NCI-H1436 treated with DMSO at 0.1 percent for 48 hours (cell line): ENCODE measurements at places on chromosomes 5 and 9.

DNA sequence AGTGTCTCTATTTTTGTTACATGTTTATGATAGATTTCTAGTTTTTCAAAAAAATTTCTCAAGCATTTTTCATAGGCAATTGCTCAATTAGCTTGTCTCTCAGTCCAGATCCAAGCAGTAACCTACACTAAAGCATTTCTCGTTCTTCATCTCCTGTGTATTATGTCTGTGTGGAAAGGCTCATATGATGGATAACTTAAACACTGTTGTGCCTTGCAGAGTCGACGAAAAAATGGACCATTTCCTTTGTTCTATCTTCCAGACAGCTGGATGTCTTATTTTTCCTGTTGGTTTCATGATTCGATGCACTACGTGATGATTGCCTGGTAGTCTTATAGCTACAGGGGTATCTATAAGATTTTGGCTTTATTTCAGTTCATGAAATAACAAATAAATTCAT, 347.8 kb downstream of the TRPM3 start:
- DNase-seq: no peak

DNA sequence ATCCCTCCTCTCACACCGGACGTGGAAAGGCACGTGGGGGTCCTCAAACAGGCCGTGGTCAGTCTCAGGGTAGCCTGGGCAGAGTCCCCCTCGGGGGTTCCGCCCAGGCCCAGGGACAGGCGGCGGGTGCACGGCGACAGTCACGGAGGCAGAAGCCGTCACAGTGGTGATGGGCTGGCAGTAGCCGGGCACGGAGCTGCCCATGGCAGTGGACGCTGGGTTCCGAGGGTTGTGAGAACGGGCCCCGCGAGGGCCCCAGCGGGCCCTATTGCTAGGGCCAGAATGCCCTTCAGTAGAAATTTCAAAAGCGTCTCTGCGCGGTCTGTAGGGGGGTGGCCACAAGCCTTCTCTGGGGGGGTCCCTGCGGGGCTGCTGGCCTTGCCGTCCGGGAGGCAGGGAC, 69.8 kb downstream of the PTCH1 start:
- no peak for DNase-seq

- no peak for DNase-seq
Observed at GRCh38 chr9:3578786-3579185, 53.0 kb upstream of the RFX3 start.

GRCh38 chr5:32092938-32093812, 80.9 kb downstream of the GOLPH3 start:
- DNase-seq: peak; percentile 14

DNA sequence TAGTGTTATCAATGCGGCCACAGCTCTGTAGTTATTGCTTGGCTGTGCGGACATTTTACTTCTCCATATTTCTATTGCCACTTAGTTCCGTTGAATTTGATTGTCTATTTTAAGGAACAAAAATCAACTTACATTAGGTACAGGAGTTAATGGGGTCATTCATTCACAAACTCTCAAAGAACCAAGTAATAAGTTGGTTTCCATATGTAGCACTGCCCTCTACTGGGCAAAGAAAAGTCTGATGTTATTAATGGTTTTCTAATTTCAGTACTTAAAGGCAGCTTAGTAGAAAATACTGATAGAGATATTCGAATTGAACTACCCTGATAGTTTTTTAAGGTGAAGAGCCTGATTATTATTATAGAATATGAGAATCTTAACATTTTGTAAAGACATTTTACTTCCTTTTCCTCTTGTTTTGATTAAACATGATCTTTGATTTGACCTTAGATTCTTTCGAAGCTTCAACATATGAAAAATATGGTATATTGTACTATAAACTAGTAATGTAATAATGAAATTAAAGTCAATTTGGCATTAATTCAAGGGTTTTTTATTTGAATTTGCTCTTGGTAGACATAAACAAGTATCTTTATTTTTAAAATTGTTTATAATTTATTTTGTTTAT, 119.5 kb upstream of the CTNND2 start:
- no peak for DNase-seq

DNA sequence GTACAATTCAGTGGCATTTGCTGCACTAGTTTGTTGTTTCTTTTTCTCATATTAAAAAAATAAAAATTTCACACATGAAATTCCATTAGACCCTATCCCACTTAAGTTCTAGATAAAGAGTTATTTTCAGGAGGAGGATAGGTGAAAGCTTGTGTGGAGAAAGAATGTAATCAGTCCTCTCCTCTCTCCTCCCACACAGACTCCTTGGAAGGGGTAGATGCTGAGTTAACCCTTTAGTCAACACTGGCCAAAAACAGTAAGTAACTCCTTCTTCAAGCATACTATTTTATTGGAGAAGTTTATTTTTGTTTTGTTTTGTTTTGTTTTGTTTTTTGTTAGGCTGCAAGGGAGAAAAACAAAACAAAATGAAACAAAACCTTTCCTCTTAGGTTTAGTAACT, 30.6 kb upstream of the LMNB1 start:
- DNase-seq: no peak

DNA sequence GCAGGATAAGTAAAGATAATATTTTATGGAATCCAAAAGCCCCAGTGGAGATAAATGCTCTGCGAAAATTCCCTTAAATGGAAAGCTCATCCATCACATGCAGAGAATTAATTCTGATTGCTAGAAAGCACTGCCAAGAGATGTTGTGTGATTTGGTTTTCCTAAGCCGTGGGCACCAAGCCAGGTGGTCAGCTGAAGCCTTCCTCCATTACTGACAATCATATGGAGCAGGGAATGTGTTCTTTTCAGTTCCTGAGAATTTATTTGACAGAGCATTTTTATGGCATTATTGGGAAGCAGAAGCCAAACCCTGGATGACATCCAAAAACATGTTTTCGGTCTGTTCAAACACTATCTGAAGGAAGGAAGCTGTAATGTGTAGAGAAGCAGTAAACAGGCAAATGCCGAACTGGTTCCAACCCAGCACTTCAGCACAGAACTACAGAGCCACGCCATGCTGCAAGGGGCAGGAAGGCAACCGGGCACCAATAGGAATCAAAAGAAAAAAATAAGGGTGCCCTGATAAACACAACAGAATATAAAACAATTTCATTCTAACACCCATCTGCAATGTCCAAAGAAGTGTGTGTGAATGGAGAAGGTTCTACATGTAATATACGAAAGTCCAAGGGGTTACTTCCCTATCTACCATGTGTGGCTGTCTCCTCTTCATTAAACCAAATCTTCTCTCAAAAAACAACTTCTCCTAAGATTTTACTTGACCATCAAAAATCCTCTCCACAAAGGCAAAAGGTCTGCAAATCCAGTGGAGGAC, 12.3 kb downstream of the ARSB start:
- no peak for DNase-seq

DNA sequence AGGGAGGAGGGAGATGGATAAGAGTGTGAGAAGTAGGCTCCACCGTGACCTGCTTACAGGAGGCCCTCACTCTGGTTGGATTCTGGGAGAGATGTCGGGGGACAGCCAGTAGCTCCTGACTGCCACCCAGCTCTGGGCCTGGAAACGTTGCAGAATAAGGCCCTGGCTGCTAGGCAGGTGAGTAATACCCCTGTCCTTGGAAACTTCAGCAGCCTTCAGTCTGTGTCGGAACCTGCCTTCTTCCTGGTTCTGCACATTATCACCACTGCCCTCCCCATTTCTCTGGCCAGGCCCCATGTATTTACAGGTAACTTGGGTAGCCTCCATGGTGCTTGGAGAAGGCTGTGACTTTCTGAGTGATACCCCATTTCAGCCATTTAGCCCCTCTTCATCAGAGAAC, 26.8 kb downstream of the FAXDC2 start:
- DNase-seq: no peak

DNA sequence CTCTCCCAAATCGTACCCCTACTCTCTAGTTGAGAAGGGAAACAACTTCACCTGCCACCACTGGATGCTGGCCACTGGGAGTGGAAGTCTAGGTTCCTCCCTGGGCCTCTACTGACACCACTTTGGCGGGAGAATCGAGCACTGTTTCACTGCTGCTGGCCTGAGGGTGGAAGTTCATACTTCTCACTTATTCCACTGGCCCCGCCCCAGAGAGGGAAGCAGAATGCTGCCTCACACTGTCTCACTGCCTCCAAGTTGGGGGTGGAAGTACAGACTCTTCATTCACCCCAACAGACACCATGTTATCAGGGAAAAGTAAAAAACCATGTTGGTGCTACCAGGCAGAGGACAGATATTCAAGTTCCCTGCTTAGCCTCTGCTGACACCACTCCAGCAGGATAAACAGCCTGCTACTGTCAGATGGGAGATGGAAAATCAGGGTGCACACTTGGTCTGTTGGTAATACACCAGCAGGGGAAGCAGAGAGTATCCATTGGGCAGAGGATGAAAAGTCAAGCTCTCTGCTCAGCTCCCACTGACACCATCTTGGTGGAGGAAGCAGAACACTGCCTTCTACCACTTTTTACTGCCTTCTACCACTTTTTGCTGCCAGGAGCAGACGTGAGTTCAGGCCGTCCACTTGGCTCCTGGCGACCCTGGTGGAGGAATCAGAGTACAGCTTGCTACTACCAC, 159.4 kb downstream of the SIL1 start:
- DNase-seq: no peak

DNA sequence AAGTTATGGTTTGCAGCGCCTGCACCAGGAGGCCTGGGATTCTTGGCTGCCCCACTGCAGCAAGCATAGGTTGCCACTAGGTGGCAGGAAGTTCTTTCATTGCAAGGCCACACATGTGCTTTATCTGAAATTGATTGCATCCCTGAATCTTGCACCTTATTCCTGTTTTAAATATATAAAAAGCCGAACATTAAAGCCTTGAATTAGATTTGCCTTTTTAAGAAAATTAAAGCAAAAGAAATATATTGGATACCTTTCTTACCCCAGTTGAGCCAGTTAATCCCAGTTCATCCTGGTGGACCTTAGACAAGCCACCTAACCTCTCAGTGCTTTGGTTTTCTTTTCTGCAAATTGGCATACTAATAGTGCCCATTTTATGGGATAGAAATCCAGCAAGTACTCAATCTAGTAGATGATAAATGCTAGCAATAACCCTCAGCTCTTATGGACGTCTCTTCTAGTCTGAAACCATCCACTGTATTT, 6.3 kb upstream of the TRMT10B start:
- no peak for DNase-seq

DNA sequence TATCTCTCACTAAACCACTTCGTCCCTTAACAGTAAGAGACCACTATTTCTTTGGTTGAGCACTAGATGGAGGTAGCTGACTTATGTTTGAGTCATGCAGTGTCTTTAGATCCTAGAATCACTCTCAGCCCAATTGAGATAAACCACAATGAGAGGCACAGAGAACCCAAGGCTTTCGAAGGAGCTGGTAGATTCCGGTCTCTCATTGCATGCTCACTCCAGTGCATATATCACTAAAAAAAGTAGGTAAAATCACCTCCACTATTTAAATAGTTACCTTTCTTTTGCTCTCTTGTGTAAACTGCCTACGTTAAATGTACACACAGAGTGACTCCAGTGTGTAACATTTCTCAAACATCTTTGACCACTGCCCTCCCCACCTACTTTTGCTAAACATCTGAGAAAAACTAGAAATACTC, 27.6 kb downstream of the ACTL7A start:
- no peak for DNase-seq

DNA sequence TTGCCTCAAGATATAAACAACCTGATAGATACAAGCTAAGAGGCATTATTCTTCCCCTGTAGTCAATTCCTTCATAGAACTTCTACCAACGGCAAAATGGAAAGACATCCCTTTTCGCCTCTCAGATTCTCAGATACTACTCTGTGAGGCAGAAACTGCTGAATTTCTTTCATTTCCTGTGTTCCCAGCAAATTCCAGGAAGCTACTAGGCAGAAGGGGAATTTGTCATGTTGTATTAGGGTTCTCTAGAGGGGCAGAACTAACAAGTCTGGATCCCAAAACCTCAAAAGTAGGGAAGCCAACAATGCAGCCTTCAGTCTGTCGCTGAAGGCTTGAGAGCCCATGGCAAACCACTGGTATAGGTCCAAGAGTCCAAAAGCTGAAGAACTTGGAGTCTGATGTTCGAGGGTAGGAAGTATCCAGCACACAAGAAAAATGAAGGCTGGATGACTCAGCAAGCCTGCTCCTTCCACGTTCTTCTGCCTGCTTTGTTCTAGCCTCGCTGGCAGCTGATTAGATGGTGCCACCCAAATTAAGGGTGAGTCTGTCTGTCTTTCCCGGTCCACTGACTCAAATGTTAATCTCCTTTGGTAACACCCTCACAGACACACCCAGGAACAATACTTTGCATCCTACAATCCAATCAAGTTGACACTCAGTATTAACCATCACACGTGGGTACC, 15.2 kb downstream of the RNF180 start:
- DNase-seq: no peak

DNA sequence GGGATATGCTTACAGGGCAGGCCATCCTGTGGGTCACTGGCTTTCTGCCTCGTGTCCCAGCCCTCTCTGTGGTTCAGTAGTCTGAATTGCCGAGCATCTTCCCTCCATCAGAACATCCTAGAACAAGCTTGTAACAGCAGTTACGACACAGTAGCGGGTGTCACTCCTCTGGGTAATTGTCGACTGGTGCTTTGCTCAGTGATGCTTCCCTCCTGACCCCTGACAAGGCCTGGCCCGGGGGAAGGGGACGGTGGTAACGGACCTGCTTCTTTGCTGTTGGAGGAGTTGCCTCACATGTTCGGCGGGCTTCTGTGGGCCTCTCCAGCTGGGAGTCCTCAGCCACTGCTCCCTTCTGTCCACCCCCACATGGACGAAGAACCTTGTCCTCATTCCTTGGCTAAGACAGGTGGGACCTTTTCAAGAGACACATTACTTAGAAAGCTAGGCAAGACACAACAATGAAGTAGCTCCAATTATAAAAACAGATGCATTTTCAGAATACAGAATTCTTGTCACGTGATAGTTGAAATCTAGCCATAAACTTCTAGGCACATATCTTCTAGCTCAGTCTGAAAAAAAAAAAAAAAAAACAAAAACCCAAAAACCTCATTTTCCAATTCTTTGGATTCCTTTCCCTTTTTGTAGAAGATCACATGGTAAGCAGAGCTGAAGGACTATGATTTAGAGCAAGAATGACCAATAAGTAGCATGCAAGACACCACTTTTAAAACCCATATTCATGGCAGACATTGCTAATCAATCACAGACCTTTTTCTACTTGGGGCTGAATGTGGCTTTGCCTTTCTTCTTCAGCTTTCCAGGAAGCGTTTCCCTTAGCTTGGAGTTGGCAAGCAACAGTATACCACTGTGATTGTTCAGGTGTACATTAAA, 25.0 kb downstream of the HMCN2 start:
- DNase-seq: no peak
